Dermis microvascular lymphatic vessel endothelial cell (primary cell): ENCODE measurements at places on chromosomes 12 and 14. TPM values are rescaled to one million over a fixed set of nuclear protein-coding genes. Genes with fewer than 3 reads are reported as not detected.

The ARL6IP4 gene
- 133 and 149 TPM in 2 replicates for total RNA-seq

The SPX gene
- not detected in 2 replicates for total RNA-seq

The DLGAP5 gene
- total RNA-seq: 8.7 and 33.6 TPM in 2 replicates

DNA sequence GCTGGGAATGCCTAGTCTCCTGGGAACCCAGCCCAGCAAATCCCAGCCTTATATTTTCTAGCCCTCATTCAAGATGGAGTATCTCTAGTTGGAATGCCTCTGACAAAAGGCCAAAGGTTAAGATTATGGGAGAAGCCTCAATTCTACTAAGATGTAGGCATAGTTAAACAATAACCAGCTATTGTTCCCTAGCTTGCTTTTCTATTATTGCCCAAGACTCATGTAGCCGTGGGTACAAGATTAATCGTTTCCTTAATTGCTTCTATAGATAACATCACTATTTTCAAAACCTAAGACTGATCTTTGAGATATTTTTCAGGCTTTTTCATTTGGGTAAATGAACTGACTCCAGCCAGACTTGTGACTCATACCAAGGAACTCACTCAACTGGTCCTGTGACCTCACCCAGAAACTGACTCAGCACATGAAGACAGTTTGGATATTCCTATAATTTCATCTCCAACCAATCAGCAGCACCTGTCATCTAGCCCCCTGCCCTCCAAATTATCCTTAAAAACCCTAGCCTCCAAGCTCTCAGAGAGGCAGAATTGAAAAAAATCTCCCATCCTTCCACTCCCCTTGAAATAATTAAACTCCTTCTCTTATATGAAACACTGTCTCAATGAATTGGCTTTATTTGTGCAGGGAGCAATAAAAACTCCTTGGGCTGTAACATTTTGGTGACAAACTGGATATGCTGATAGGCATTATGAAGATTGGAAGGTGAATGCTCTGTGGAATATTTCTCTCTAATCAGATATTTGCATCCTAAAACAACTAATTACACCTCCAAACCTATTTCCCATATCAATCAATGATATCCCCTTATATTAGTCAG lies 589.0 kb downstream of the C12orf50 start:
- no peak for DNase-seq

- DNase-seq: no peak
Observed at GRCh38 chr14:82080370-82080769, 546.7 kb upstream of the SEL1L start.

GRCh38 chr12:21819678-21820077 lies 45.2 kb upstream of the KCNJ8 start:
- no peak for DNase-seq
